ELF-1 (cell line): ENCODE measurements at places on chromosomes 12 and 14.

- DNase-seq, result peak; percentile 54
Measured at GRCh38 chr14:100199240-100199860, 39.6 kb upstream of the YY1 start.

- no peak for DNase-seq
Measured at GRCh38 chr12:70890895-70891832, 29.4 kb downstream of the PTPRR start.

- no peak for DNase-seq
Measured at GRCh38 chr12:93402333-93403311, 24.9 kb downstream of the NUDT4 start.

GRCh38 chr14:97055355-97055754 is 258.2 kb downstream of the VRK1 start:
- no peak for DNase-seq
